Renal pelvis (tissue), 12 donors: ENCODE measurements at places on chromosomes 5 and 9.

GRCh38 chr5:178327931-178328711 is 95.5 kb upstream of the PHYKPL start:
- no peak for DNase-seq

- DNase-seq, result no peak
Measured at GRCh38 chr9:83198371-83198770, 135.4 kb upstream of the RASEF start.

GRCh38 chr5:161700065-161700464 is 14.5 kb downstream of the GABRA6 start:
- no peak for DNase-seq

- no peak for DNase-seq
Measured at GRCh38 chr9:92941861-92942260, 5.5 kb upstream of the FGD3 start.

GRCh38 chr5:166331521-166331920 is 1959.9 kb upstream of the WWC1 start:
- DNase-seq, result no peak
